Head of caudate nucleus (tissue), 42 donors: ENCODE measurements at places on chromosomes 13 and 19.

DNA sequence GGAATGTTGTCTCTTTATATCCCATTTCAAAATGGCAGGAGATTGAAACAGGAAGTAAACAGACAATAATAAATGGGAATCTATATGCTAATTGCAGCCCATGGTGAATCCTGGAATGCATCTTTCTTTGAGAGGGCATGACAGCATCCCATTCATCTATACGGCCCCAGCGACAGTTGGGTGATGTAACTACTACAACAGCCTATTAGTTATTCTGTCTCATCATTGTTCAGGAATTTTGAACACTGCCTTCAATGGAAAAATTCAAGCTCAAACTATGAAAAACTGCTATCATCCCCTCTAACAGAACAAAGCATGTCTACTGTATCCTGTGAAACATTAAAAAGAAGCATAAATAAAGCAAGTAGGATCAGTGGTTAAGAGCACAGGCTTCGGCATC is 262.1 kb downstream of the DCT start:
- no peak for DNase-seq

DNA sequence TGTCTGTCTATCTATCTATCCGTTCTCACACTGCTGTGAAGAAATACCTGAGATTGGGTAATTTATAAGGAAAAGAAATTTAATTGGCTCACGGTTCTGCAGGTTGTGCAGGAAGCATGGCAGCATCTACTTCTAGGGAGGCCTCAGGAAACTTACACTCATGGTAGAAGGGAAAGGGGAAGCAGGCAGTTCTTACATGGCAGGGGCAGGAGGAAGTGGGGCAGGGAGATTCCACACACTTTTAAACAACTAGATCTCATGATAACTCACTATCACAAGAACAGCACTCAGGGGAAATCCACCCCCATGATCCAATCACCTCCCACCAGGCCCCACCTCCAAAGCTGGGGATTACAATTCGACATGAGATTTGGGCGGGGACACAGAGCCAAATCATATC is 105.3 kb downstream of the SLC10A2 start:
- no peak for DNase-seq

- DNase-seq: no peak
Measured at GRCh38 chr13:79407349-79407979, 1.4 kb upstream of the RBM26 start.

DNA sequence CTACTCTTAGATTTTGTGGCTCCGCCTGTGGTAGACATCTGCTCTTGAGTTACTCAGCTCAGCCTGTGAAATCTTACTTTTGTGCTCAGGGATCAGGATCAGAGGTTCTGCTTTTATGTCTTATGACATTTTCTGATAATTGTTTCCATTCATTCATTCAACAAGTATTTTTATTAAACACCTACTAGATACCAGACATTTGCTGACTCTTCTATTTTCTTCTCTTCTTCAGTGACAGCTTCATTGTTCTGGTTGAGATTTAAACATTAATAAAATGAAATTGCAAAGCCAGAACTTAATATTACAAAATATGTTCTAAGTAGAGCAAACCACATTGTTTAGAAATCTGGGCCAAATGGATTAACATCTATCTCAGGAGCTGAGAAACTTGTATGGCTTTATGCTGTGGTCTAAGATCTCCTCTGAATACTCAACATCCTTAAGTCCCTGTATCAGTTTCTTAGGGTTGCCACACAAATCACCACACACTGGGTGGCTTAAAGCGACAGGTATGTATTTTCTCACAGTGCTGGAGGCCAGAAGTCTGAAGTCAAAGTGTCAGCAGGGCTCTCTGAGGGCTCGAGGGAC is 15.8 kb upstream of the MICU2 start:
- no peak for DNase-seq

- no peak for DNase-seq
Measured at GRCh38 chr13:108855737-108856387, 226.5 kb downstream of the MYO16 start.

DNA sequence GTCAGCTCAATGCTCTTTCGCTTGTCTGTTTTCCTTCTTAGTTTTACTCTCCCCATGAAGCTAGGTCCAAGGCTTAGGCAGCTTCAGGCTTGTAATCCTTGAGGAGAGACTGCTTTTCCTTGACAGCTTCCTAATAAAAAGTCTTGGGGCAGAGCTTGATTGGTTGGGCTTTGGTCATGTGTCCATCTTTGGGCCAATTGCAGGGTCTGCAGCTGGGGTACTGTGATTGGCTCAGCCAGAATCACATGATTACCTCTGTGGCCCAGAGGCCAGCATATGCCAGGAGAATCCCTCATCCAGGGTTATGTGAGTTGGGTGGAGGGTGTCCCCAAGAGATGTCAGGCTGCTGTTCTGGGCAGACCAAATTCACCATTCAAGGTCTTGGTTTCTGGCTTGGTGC is 8.1 kb downstream of the KLK1 start:
- DNase-seq: no peak

DNA sequence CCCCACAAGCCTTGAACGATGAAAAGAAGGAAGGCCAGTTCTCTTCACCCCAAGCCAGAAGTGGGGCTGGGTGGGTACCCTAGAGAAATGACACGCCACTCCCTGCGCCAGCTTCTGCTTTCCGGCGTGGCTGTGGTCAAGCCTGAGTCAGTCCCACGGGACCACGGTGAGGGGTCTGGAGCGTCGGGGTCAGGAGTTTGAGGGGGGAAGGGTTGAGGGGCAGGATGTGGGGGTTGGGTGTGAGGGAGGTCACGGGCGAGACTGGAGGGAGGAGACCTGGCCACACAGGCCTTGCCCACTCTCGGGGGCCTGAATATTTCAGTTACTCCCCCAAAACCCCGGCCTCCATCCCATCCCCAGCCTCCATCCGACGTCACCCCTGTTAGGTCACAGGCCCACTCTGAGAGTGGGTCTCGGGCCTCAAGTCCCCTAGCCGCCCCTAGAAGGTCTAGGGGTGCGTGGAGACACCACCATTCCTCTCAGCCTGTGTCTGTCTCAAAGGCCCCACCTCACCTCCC is 500 bp upstream of the IFI30 start:
- no peak for DNase-seq

DNA sequence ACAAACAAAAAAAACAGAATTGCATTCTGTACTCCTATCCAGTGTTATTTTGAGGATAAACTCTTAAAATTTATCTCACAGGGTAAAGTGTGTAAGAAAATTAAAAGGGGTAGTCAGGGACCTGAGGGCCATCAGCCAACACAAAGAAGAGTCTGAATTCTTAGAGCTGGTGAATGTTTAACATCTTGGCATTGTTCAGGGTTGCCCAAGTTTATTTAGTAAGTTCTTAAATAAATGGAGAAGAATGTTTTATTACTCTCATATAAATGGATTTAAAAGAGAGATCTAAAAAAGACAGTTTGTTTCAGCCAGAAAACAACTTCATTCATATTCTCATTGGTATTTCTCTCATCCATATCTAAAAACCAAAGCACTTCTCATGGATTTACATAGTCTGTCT is 171.7 kb downstream of the LACC1 start:
- DNase-seq: no peak
